ENCODE measurements at places on chromosomes 7 and 10.

GRCh38 chr7:880450-880849 is 4.1 kb downstream of the GET4 start:
- no peak for DNase-seq

GRCh38 chr7:45593121-45593541 is 19.0 kb downstream of the ADCY1 start:
- no peak for DNase-seq

GRCh38 chr7:16889851-16890415 is 8.2 kb upstream of the AGR3 start:
- no peak for DNase-seq

DNA sequence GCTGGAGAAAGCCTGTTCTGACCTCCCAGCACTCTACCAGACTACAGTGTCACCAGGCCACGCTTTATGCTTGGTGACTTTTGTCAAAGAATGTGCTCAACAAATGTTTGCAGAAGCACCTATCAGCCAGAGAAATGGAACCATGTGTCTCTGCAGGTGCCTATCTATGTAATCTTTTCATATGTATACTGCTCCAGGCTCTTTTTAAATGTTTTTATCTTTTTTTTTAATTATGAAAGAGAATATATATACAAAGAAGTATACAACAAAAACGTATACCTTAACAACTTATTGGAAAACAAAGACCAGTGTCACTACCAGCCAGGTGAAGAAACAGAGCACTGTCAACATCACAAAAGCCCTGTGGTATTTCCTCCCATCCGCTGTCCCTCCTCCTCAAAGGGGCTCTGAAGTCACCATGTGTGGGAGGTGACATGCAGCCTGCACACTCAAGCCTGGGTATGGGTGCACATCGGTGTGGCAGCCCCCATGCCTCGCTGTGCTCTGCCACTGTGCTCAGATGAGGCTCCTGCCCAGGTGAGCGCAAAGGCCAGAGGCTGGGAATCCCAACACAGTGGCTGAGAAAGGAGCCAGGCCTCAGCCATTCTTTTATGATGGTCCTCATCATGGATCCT is 120.6 kb downstream of the CLEC2L start:
- DNase-seq, result no peak

GRCh38 chr7:92121681-92122080 is 12.6 kb downstream of the CYP51A1 start:
- no peak for DNase-seq

DNA sequence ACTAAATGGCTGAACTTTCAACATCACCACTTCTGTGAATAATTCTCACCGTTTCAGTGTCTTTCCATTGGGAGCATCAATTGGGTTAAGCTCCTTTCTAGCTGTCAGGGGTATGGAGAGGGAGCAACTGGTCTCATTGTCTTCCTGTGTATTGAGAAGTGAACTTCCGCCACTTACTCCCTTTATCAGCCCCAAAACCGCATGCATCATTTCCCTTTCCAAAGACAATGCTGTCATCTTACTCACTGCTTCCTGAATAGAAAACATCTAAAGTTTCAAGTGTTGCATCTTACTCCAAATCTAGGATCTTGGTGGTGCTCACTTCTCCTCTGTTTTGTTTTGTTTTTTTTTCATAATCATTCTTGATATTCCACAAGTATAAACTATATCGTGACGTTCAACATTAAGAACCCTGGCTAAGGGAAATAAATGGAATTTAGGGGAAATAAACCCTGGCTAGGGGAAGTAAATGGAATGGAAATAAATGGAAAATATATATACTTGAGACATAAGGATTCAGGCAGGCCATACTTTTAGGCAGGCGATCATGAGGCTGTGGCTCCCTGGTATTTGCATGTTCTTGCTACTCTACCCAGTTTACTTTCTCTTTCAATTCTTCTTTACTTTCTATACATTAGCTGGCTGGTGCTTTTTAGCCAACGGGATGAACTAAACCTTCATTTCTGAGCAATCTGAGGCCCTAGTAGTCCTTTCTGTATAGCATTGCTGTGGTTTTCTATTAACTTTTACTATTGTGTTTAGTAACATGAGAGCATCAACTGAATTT is 371.9 kb downstream of the BMPER start:
- DNase-seq, result no peak

GRCh38 chr10:44827431-44828006 is 83.6 kb upstream of the TMEM72 start:
- no peak for DNase-seq

GRCh38 chr10:132540456-132540855 is 2.9 kb downstream of the INPP5A start:
- DNase-seq, result peak; percentile 61

DNA sequence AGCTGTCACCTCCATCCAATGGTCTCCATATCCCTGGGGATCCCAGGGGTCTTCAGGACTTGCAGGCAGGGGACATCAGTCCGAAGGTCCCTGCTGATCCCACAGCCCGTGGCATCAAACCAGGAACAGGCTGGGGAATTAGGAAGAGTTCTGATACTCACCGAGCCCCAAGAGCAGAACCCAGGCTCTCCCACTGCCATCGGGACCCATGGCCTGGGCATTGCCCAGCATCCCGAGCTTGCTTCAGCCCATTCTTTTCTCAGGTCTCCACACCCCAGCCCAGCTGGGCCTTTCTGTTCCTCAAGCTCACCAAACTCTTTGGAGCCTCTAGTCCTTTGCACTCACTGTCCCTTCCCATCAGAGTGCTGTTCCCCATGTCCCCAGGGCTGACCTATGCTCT is 280.9 kb downstream of the GRID1 start:
- DNase-seq, result no peak

DNA sequence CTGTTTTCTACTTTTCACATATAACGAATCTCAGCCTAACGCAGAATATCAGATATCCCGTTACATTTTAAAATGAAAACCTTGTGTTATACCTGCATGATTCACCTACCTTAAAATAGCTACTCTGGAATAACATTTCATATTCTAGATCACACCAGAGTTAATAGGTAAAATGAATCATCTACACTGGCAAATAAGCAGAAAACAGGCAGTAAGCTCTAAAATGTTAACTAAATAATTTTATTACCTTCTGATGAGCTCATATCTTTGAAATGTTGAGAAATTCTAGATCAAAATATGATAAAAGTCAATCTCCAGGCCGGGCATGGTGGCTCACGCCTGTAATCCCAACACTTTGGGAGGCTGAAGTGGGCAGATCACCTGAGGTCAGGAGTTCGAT is 71.3 kb downstream of the CPEB3 start:
- no peak for DNase-seq

- DNase-seq, result no peak
Observed at GRCh38 chr7:5532536-5533335, 109.1 kb upstream of the TNRC18 start.

Measured in cerebellar cortex (tissue), 1 donor.